ENCODE measurements at places on chromosomes 7 and 10.

DNA sequence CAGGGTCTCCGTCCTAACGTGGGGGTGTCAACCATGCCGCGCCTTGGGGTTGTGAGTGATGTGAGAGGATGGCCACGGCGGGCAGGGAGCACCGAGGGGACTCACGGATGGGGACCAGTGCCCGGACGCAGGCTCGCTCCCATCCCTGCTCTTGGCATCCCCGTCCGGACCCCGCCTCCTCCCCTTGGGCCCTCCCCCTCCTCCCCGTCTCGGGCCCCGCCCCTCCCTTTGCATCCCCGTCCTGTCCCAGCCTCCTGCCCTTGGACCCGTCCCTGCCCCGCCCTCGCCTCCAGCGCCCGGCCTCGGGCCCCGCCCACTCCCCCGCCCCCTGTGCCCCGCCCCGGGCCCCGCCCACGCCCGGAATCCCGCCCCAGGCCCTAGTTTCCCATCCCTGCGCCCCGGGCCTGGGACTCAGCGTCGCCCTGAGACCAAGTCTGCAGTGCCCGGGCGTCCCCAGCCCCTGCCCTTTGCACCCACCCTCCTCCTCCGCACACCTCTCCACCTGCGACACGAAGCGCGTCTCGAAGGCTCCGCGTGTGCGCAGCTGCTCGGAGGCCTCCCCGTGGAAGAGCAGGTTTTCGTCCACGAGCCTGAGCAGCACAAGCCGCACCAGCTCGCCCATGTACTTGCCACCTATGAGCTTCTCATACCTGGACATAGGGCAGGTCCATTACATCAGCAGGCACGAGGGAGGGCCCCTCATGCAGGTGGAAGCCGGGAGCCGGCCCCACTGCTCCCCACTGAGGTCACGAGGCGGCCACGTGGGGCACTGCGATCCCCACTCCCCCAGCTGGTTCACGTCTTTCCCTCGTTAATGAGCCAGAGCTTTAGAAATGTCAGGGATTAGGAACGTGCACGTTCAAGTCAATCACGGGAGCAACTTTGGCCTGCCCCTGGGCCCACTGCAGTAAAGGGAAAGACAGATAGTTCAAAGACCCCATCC is 5.1 kb upstream of the MYL7 start:
- peak; percentile 81 for DNase-seq

DNA sequence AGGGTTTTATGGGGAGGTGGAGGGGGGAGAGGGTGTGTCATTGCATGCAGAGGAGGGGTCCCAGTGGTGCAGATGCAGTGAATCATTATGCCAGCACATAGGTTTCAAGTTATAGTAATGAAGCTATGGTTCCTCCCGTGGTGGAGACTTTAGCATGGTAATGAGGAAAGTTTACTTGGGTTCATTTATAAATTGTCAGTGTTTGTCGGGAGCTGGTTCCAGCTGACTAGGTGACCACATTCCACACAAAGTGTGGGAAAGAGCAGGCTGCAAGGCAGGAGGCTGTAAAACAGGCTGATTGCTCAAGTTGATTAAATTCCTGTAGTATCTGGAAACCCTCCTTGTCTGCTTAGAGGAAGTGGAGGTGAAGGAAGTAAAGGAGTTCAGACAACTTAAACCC is 78.9 kb downstream of the SRI start:
- DNase-seq: peak; percentile 61

GRCh38 chr7:29302666-29303395 is 108.3 kb downstream of the CHN2 start:
- no peak for DNase-seq

DNA sequence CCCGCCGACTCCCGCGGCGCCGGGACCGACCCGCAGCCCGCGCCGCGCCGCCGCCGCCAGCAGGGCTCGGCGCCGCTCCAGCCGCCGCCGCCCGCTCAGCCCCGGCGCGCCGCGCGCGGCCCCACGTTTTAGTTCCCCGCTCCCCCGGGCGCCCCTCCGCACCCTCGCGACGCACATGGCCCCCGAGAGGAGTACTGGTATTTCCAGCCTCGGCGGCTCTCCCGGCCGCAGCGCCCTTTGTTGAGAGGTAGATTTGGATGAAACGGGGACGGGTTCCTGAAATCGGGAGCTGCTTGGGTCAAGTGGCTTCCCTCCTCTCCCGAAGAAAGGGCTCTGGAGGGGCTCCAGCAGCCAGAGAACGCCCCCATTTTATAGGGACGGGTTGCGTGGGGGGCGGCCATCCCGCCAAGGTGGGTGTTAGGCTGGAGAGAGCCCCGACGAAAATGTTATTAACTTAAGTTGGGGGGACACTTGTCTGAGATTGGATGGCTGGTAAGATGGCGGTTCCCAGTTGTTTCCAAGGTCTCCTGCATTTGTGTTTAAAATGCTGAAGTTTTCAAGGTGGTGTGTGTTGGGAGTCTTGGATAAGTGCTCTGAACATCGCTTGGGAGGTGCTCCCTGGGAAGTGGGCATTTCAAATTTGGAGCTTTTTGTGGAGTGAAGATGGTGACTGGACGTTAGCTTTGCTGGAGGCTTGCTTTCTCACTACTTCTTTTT is 1.2 kb downstream of the BMI1 start:
- peak; percentile 52 for DNase-seq

GRCh38 chr10:78338717-78339116 is 305.1 kb downstream of the RPS24 start:
- DNase-seq: no peak

- no peak for DNase-seq
Observed at GRCh38 chr10:58264780-58265179, 2.9 kb downstream of the IPMK start.

DNA sequence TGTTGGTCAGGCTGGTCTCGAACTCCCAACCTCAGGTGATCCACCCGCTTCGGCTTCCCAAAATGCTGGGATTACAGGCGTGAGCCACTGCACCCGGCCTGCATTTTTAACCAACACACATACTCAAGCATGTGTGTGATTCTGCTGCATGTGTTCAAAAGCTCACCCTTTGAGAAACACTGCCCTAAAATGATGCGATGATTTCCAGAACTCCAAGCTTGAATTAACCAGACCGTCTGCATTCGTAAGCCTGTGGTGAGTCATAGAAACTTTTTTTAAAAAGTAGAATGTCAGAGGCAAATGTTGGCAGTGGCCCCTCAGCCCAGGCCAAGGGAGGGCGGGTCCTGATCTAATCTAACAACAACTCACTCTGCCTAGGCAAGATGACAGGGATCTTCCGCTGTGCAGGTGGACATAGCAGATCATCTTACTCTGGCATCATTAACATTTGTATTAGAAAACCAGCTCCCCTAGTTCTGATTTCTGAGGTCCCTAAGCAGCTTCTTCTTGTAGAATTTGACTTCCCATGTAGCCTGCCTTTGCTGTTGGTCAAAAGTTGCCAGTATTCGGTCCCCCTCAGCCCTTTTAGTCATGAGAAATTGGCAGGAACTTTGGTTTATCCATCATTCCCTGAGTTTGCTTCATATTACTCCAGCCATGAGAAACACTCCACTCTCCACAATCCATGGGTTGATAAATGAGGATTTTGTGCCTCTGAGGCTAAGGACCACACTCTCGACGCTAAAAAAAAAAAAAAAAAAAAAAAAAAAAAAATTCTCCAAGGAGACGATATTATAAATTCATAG is 190.4 kb downstream of the SKIDA1 start:
- DNase-seq: peak; percentile 86

DNA sequence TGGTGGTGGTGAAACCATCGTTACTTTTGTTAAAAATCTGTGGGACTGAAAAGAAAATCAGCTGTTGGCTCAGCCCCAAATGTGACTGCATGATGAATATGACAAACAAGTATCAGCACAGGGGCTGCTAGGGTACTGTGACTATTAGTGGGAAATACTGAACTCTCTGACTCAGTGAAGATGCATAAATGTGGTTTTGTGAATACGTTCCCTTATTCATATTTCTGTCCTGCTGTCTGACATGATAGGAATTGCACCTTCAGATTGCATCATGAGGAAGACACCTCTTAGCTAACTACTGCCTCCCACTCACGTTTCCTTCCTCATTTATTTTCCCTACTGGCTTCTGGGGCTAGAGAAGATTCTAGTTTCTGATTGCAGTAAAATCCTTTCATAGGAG is 1.4 kb downstream of the CLEC5A start:
- no peak for DNase-seq

DNA sequence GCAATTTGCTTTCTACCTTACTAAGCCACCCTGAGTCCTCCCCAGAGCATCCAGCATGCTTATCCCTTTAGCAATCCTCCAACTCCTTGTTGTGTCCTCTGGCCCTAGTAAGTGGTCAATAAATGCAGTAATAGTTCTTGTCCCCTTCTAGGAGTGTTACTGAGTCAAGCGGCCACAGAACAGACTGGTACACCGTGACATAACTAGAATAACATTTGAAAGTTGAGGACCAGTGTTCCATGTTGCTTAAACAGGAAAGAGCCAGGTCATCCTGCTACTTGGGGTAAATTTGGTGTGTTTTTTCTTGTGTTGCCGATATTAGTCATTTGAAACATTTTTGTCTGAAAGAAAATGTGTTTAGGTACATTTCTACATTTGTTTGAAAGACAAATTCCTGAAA is 4.8 kb upstream of the CDK6 start:
- peak; percentile 9 for DNase-seq

DNA sequence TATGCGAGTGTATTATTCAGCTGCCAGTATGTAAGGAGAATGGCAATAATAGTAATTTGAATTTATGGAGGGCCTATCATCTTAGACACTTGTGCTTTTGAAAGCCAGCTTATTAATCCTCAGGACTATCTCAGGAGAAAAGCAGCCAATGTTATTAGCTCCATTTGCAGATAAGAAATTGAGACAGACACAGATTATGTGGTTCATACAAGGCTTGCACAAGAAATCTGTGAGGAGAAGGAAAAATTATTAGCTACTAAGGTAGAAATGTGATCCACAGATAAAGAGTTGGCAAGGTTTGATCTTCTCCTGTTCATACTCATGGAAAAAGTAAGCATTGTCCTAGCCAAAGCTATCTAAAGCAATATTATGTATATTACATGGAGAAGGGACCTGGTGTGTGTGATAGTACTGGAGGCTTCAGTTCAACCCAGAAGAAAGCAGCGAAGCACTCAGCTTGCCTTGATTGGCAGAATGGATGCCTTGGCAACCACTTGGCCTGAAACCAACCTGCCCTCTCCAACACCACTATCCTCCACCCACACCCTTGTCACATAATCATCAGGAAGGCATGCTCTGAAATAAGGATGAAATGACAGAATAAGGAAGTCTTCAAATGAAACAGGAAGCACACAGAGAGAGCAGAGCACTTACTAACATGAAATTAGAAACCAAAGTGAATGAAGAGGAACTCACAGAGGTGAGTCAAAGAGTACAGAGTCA is 18.0 kb downstream of the MACC1 start:
- peak; percentile 70 for DNase-seq

DNA sequence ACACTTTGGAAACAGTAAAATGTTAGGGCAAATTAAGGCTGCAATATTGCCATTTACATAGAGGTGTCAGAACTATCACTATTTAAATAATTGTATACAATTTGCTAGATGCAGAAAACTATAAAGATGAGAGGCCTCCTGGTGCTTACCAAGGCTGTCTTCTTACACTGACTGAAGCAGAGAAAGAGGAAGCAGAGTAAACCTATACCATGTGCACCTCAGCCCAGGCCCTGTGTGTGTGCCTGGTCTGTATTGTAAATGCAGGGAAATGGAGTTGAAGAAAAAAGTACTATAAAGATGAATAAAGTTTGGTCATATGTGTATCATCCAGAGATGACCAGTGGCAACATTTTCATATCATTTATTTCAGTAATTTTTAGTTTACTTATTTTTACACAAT is 29.2 kb downstream of the ELMO1 start:
- DNase-seq: no peak

GRCh38 chr7:118755067-118755625 is 530.6 kb downstream of the ANKRD7 start:
- DNase-seq: no peak

DNA sequence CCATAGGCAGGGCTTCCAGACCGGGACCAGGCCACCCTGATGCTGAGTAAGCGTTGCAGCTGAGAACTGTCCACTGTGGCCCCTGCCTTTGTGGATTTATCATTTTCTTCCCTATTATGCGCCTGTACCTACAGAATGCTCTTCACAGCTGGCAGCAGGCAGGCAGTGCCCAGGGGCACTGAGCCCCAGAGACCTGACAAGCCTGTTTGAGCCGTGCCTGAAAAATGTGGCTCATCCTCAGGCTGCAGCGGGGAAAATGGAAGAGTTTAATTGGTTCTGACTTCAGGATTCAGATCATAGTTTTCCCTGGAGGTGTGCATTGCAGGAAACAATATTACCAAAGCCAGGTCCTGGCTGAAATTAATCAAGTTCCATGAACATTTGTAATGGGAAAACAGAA is 200.2 kb downstream of the ZNF438 start:
- no peak for DNase-seq

DNA sequence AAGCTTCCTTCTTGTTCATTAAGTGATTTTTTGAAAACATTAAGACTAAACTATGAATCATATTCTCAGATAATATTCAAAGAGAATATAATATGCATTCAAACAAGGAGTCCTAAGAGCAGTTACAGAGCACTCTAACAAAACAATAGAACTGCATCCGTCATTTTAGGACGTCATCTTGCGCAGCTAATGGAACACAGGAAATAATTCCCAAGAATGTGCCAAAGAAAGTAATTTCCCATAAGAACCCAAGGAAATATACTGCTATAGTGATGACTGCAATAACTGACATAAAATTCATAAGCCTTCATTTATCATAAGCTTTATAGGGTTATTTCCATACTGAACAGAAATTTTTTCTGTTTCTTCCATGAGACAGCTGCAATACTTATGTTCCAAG is 28.3 kb upstream of the CASD1 start:
- DNase-seq: no peak

DNA sequence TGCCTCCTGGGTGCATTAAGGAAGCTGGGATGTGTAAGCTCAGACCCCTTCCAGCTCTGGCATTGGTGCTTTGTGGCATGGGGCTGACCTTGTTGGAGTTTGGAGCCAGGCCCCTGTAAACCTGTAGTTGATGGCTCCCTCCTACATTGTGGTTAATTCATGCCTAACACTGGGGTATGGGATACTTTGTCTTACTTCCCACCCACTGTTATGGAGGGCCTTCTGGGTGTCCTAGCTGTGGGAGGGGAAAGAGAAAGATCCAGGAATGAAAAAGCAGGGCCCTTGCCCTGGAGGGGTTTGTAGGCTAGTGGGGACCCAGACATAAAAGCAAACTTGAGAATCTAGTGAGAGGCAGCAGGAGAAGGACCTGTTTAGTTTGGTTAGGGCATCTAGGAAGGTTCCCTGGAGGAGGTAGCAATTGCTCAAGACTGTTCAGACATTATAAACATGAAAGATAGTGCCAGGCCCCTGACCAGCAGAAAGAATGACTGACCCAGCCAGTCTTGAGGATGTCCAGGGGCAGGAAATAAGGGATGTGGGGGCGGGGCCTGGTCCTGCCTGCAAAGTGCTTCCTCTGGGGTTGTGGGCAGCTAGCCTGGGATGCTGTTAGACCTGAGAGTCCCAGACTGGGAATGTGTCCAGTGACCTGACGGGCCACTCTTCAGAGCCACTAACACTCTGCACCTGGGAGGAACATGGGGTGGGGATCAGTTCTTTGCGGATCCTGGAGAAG is 6.6 kb downstream of the ADAMTS14 start:
- no peak for DNase-seq
